ENCODE measurements at places on chromosomes 4 and X.

DNA sequence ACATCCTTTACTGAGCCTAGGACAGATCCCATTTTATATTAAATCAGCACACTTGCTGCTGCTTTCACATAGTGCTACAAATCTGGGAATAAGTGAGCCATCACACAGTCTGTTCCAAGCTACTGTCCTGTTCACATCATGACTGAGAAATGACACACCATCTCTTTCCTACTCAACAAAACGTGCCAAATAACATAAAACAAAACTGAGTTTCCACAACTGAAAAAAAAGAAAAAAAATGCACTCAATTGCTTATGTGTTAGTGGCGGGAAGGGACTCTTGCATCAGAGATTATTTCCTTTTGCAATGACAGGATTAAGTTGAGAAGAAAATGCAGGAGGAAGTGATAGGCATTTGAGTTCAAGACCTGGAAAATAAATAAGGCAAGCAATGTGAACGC, 109.0 kb downstream of the SHROOM4 start:
- no peak for DNase-seq

DNA sequence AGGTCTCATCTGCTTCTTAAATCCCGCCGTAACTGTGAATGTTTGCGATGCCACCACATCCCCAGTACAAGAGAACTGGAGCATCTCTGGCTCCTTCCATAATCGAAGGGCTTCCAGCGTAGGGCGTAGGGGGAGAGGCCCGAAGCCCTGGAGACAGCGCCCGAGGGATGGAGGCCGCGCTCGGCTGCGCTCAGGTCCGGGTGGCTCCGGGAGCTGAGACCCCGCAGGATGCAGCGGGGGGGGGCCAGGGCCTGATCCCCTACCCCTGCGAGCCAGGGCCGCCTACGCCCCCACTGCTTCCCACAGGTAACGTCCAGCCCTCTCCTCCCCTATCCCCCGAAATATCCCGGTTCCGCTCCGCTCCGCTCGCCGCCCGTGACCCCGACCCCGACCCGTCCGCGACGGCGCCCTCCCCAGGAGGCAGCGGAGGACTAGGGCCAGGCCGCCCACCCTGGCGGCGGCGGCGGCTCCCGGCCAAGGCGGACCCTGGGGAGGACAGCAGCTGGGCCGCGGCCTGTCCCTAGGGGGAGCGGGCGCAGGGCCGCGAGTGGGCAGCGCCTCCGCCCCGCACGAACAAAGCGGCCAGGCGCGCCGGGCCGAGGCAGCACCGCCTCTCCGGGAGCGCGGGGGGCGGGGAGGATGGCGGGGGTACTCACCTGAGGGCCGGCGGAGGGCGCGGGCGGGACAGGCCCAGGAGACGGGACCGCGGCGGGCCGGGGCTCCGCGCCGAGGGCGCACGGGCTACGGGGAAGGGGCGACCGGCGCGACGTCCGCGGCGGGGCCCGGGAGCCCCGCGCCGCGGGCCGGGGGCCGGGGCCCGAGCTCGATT, 723 bp downstream of the WDFY3 start:
- peak; percentile 51 for DNase-seq

GRCh38 chr4:38802561-38803355, 1.8 kb downstream of the TLR1 start:
- no peak for DNase-seq

DNA sequence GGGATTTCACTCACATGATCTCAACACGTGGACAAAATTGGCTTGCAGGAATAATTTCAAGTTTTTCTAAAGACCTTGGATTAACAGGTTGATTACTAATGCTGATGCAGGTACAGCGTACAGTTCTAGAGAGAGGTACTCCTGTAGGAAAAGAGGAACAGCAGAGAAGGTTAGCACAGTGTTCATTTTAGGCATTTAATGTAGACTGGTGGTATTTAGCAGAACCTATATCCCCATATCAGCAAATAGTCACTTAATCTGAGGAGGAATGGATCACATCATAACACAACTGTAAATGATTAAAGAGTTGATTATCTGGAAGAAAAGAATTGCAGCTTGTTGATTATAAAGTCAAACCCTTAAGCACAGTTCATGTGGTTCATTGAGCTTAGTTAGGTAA, 620 bp downstream of the CXCL10 start:
- no peak for DNase-seq

GRCh38 chrX:30156880-30157560, 58.3 kb upstream of the MAGEB2 start:
- no peak for DNase-seq

DNA sequence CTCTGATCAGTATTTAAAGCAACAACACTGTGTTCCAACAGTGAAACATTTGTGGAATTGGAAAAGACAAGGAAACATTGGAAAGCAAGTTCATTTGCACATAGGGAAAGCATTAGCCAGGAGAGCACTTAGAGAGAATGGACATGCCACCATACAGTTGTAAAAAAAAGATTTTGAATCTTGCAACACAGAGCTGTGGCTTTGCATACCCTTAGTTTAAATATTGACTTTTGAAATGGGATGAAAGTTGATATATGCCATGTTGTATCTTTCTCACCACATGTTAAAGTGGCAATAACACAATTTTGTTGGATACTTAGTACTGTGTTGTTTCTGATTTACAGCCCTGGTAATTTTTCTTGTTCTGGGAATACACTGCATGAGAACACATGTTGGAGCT, 208.1 kb downstream of the BMPR1B start:
- no peak for DNase-seq

DNA sequence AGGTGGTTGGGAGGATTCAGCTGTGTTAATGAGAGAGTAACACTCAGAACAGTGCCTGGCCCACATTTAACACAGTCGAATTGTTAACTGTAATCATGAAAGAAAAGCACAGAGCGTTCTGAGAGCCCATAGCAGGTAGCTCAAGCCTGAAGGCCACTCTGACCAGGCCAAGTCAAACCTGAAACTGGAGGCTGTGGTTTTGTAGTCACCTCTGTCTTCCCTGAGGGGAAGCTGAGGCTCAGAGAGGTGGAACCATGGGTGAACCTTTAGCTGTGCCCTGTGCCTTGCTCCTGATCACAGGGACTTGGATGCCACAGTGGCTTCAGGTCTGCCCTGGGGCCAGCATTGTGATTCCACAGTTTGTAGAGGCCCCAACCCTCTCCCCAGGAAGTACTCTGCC, 16.6 kb upstream of the UBA1 start:
- no peak for DNase-seq

Data from right lung (tissue), 10 donors.